ENCODE measurements at places on chromosomes 11 and 22.

DNA sequence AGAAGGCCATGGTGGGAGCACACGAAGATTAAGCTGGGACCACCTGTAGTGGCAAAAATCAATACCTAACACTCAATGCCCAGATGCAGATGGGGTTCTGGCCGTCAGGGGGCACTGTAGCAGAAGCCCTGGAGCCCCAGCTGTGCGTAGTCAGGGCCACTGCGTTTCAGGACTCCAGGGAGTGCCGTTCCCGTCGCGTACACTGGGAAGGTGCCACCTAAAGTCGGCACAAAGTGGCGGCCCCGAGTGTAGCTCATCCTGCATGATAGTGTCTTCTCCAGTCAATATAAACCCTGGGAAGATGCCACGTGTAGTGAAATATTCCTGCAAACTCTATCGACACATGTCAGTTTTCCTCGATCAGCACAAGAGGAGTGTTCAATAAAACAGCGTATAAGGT is 123.8 kb upstream of the NTM start:
- DNase-seq, result peak; percentile 11

DNA sequence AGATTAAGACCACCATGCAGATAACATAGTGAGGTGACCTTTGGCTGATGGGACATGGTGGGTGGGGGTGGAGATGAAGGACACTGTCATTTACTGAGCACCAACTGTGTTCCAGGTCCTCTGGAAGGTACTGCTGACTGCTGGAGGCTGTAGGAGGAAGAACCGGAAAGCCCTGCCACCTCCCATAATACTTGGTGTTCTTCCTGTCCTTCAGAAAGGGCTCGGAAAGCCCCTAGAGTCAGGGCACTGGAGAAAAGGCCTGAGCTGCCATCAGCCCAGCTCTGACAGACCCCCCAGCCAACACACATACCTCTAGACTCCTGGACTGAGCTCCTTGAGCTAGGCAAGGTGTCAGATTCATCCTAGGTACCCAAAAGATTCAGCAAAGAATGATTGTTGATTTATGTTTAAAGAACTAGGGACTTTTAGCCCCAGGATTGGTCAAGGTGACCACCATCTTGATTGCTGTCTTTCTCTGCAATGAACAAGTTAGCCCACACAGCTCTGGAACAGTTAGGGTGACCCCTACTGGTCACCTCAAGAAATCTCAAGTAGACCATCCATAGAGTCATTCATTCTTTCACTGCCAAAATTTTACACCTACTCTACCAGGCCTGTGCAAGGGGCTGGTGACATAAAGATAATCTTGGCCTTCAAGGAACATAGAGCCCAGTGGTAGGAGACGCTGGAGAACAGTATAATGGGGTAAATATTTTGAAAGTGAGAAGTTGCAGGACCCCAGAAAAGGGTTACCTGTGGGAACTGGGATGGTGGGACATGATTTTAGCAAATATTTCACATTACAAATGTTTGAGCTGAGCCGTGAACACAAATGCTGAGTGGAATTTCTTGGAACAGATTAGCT is 39.4 kb downstream of the IRAG1 start:
- DNase-seq, result peak; percentile 68

- no peak for DNase-seq
These were observed 67.3 kb downstream of the BID start for GRCh38 chr22:17706947-17707346.

- DNase-seq, result no peak
These were observed 845 bp downstream of the RBM7 start for GRCh38 chr11:114401311-114401710.

GRCh38 chr11:75386942-75387630 is 12.2 kb upstream of the RPS3 start:
- no peak for DNase-seq

DNA sequence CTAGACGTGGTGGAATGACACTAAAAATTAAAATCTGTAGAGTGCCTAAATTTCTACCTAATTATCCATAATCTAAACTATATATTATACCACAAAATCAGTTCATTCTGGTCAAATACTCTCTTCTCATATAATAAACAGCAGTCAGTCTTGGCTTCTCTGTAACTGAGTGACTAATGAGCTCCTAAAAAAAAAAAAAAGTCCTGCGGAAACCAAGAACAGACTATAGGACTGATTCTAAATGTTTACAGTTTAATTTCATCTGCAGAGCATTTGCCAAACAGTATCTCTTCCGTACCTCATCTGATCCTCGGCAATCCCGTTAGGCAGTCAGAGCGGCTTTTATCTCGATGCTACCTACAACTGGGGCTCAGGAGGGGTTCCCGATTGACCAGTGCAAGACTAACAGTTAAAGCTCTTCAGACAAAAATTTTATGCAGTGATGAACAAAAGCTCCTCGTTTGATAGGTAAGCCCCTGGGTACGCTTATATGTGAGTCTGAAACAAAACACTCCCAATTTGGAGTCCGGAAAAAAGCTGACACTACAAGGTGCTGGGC is 686 bp downstream of the KIF18A start:
- DNase-seq, result no peak

GRCh38 chr11:45250035-45250718 is 36.0 kb downstream of the SYT13 start:
- DNase-seq, result no peak

DNA sequence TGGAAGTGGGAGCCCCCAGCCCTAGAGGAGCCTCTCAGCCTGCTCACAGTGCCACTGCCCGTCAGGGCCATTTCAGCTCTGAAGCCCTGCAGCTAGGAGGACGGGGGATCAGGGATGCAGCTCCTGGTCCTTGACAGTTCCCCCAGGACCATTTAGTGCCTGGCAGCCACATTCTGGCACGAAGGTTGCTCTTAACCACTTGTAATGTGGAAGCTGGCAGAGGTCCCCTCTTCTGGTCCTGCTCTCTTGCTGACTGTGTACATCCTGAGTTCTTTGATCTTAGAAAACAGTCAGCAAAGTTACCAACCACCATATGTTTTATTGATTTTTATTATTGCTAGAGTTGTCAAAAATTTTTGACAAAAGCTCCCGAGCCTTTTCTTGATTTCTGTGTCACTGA is 44.2 kb downstream of the CABIN1 start:
- DNase-seq, result no peak

GRCh38 chr11:94681852-94682251 is 86.3 kb upstream of the AMOTL1 start:
- no peak for DNase-seq

GRCh38 chr11:35344681-35345574 is 74.4 kb downstream of the SLC1A2 start:
- no peak for DNase-seq

DNA sequence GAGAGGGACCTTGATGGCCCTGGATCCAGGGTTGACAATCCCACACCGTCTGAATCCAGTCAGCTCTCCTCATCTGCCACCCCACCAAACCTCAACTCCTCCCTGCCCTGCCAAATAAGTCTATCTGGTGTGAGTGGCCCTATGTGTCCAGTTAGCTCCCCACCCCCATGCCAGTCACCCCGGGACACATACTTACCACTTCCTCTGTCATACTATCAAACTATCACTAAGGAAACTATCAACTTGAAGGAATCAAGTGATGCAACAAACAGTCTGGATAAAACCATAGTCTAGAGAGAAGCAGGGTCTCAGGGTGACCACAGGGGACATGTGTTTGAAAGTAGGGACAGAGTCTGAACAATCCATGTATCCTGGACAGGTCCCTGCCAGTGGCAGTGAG is 13.2 kb upstream of the CSF2RB start:
- no peak for DNase-seq

- DNase-seq, result no peak
These were observed 88.1 kb downstream of the SBF2 start for GRCh38 chr11:10205928-10206327.

DNA sequence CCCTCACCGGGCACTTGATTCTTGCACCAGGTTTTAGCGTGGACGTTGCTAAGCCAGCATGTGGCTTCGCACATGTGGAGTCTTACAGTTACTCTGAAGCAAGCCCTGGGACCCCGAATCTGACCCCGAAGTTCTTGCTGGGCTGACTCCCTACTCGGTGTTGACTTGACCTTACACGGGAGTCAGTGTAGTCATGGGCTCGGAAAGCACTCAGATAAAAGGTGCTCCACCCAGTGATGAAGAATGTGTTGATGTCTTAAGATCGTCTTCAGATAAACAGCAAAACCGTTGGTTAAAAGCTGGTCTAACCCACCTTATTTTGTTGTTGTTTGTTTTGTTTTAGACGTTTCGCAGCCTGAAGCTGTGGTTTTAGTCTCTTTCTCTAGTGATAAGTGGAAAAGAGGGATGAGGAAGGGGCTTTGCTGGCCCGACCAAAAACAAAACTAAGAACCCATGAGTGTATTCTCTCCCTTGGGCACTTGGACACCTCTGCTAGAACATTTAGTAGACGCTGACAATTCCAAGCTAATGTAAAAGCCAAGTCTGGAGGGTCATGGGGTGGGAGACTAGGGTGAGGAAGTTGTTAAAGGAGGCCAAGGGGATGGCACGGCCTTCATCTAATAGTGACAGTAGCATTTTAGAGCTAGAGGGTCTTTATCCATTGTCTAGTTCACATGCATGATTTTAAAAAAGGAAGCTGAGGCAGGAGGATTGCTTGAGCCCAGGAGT is 69.9 kb downstream of the BCR start:
- DNase-seq, result no peak

- no peak for DNase-seq
These were observed 32.5 kb upstream of the OR6M1 start for GRCh38 chr11:123838659-123839058.

DNA sequence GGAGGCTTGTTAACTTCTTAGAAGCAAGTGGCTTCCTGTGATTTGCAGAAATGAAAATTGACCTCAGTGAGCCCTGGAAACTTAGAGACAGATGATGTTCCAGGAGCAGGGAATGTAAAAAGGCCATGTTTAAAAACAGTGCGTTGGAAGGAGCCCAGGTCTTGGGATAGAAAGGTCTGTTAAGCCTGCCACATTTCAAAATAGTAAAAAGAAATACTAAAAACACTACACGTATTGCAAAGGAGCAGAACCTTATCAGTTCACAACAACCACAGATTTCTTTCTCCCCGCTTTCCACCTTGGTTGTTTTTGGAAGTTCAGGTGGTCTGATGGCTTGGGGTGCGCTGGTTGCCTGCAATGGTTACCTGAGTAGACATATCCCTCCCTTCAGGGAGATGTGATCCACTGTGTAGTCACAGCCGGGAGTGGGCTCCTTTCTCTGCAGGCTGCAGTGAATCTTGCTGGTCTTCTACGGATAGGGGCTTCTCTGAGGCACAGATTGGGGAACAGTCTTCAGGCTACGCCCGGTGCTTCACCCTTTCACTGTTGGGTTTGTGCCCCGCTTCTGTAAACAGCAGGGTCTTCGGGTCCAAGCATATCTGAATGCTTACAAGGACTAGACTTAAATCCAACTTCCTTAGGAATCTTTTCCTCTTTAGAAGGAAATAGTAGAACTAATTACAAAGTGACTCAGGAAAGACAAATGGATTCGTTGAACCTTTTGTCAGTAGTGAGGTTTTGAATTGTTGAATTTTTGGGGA is 1.9 kb downstream of the TEAD1 start:
- peak; percentile 3 for DNase-seq

GRCh38 chr11:15910761-15911160 is 445.6 kb downstream of the SOX6 start:
- DNase-seq, result no peak

- no peak for DNase-seq
These were observed 754.0 kb upstream of the FAT3 start for GRCh38 chr11:91470656-91471055.

DNA sequence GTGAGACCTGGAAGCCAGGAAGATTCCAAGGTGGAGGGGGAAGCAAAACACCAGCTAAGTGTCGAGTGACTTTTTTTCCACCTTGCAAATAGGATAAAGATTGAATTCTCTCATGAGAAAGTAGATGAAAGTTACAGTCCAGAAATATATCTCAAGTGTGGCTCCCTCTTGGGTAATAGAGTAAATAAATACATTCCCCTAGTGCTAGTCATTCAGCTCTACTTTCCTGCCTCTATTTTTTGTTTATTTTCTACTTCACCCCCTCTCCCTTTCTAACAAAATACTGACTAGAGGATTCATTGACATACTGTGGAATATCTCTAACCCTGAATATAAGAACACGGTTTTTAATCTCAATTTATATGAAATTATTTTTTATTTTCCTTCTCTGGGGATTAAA is 19.2 kb upstream of the OOSP4B start:
- no peak for DNase-seq

- no peak for DNase-seq
These were observed 13.6 kb downstream of the TP53I11 start for GRCh38 chr11:44936951-44937543.

- DNase-seq, result no peak
These were observed 442.7 kb upstream of the KIRREL3 start for GRCh38 chr11:127443297-127443696.

- no peak for DNase-seq
These were observed 5.6 kb upstream of the MUC6 start for GRCh38 chr11:1041936-1042608.

DNA sequence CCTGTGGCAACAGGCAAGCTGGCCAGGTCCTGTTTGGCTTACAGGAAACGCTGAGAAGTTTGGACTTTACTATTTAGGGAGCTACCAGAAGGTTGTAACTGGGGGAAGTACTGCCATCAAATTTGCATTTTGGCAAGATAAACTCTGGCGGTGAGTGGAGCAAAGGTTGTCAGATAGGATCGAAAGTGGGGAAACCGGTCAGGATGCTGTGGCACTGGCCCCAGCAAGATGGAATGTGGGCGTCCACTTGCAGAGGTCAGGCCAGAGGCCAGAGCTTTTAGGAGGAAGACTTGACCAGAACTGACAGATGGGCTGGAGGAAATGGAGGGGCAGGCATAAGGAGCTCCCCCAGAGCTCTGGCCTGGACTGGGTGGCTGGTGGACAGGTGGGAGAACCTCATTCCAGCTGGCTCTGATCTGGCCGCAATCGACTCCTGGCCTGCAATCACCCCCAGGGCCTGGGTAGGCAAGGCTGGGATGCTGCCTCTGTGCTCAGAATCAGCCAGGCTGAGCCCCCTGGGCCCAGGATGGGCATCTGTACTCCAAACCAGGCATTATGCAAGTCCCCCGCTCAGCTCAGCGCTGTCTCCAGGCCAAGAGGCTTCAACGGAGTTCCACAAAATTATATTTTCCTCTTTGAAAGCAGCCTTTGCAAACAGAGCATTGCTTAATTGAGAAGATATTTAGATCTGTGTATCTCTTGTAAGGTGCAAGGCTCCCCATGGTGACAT is 178.3 kb upstream of the NECTIN1 start:
- DNase-seq, result no peak

- DNase-seq, result no peak
These were observed 450 bp upstream of the BCL2L13 start for GRCh38 chr22:17638182-17638431.

- no peak for DNase-seq
These were observed 1.6 kb downstream of the RNF141 start for GRCh38 chr11:10539339-10539738.

GRCh38 chr11:106990331-106990730 is 27.9 kb downstream of the GUCY1A2 start:
- no peak for DNase-seq

- peak; percentile 40 for DNase-seq
These were observed 1.6 kb downstream of the MRPL17 start for GRCh38 chr11:6681505-6681904.

DNA sequence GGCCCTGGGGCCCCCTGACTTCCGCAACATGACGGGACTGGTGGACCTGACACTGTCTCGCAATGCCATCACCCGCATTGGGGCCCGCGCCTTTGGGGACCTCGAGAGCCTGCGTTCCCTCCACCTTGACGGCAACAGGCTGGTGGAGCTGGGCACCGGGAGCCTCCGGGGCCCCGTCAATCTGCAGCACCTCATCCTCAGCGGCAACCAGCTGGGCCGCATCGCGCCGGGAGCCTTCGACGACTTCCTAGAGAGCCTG is 992 bp downstream of the LRFN4 start:
- DNase-seq, result no peak

Data from KBM-7 (cell line).